Activated T-cell treated with anti-CD3 and anti-CD28 coated beads, Interleukin-2, amount 50 U/mL, for 72 hours (primary cell): ENCODE measurements at places on chromosomes 11 and 22. TPM values are rescaled to one million over a fixed set of nuclear protein-coding genes. Genes with fewer than 3 reads are reported as not detected.

DNA sequence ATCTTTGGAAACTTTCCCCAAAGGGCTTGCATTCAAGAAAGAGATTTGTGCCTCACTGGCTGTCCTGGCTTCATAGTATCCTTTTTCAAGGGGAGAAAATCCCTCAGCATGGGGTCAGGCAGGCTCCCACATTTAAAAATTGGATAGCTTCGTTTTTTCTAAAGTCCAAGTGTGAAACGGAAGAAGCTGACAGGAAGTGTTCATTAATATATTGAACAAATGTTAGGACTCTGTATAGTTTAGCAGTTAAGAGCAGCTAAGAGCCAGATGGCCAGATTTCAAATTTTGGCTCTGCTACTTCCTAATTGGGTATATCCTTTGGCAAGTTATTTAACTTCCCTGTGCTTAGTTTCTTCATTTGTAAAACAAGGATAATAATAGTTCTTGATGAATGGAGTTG lies 354.9 kb upstream of the FAT3 start:
- no peak overlapping the region for H3K4me3 ChIP-seq
- H3K4me1 ChIP-seq = no peaks in the 10 kb centered on the region
- H3K27ac ChIP-seq = no peak overlapping the region
- no peaks in the 10 kb centered on the region for H3K27me3 ChIP-seq
- no peak for DNase-seq

DNA sequence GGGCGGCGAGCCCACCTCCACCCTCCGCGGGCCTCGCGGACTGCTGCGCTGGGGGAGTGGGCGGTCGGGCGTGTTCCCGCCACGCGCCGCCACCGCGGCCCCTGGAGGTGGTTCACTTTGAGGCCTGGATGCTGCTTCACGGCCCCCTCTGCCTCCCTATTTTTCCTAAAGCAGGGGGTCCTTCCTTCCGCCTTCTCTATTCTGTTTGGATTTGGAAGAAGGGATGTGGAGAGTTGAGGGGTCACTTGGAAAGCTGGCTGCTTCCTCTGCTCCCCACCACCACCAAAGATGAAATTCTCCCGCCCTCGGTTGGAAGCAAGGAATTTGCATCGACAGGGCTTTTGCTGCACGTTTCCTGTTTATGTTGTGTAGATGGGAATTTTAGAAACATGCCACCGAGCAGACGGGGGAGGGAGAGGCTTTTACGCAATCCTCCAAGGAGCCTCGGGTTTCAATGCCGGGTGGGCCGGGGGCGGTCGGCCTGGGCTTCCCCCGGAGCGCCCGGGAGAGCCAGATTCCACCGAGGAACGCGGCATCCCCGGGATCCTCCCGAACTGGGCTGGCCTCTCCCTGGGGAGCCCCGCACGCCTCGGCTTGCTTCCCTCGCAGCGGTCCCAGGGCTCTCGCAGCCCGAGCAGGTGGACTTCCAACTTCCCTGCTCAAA lies 403 bp upstream of the SBF2 start:
- DNase-seq = no peak
- peaks cover 50% of the 10 kb centered on the region for H3K4me1 ChIP-seq
- no peaks in the 10 kb centered on the region for H3K36me3 ChIP-seq

The CYTH4 gene
- total RNA-seq = 71.9 TPM

DNA sequence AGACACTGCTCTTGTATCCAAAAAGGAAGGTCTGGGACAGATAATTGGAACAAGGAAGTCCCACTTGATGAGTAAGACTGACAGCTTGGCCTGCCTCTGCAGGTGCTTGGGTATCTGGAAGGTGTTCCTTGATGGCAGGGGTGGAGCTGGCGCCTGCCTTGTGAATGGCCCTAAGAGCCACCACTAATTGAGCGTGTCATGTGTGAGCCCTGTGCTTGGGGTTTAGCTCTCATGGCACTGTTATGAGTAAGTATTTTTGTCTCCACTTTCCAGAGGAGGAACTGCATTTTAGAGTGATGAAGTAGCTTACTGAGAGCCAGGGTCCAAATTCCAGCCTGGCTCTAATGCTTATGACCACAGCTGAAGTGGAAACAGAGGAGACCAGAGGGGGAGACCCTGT lies 71.2 kb upstream of the NECTIN1 start:
- no peak for DNase-seq
- H3K4me1 ChIP-seq = no peaks in the 10 kb centered on the region
- H3K27me3 ChIP-seq = peaks cover 18% of the 10 kb centered on the region
- H3K4me3 ChIP-seq = no peak overlapping the region

DNA sequence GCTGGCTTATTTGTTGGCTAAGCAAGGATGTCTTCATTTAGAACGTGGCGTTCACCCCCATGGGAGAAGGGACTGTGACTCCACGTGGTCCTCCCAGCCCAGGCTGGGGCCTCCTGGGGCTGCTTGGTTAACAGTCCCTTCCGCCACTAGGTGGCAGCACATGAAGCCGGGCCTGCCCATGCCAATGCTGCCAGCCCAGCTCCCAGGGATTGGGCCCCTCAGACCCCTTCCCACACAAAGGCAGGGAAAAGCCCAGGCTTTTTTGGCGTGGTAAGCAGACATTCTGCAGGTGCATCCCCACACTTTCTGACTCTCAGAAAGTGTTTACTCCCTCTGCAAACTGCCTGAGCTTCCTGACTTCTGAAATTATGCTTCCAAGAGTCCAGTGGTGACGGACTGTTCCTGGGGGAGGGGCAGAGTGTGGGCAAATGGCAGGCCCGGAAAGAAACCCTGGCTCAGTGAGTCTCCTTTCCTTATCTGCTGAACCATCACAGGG lies 3.1 kb downstream of the CBX6 start:
- no peak overlapping the region for H3K27ac ChIP-seq

The C11orf91 gene
- total RNA-seq = not detected

GRCh38 chr11:1377231-1377780 lies 12.4 kb upstream of the BRSK2 start:
- no peak for DNase-seq
- H3K27me3 ChIP-seq = peaks cover 13% of the 10 kb centered on the region
- H3K4me1 ChIP-seq = no peaks in the 10 kb centered on the region

The FOLR2 gene
- not detected for total RNA-seq

The PAX6 gene
- 0.76 TPM for total RNA-seq

GRCh38 chr11:116651737-116652237 lies 121.0 kb downstream of the BUD13 start:
- no peaks in the 10 kb centered on the region for H3K36me3 ChIP-seq
- DNase-seq = no peak
- H3K27ac ChIP-seq = no peak overlapping the region
- no peaks in the 10 kb centered on the region for H3K27me3 ChIP-seq

- no peak for DNase-seq
- no peak overlapping the region for H3K27ac ChIP-seq
- no peaks in the 10 kb centered on the region for H3K36me3 ChIP-seq
- no peaks in the 10 kb centered on the region for H3K4me1 ChIP-seq
These were observed 118.8 kb downstream of the SPATA19 start for GRCh38 chr11:133726542-133726941.

DNA sequence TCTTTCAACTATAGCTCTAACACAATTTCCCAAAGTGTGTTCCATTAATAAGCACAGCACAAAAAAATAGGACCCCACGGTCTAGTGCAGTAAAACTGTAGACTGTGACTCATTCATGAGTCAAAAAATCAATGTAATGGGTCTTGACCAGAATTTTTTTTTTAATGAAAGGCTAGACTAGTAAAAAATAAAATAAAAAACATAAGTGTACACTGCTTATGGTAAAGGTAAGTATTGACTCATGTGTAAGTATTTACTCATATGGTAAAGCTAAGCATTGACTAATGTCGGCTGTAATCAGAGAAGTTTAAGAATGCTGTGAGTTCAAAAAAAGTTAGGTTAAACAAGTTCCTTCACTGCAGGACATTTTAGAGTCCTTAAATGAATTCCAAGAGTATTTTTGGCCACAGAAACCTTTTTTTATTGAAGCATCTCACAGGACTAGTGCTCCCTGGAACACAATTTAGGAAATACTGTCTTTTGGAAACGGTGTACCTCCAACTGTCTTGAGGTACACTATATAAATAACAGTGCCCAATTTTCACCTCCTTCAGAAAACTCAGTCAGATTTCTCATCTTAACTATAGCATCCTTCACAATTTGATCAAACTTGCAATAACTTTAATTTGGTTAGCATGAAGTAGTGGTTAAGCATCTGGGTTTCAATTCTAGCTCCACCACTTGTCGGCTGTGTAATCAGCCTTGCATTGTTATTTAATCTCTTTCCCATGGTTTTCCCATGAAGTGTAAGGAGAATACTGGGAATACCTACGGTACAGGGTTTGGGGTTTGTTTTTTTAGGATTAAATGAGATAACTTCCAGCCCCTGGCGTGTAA lies 2.1 kb downstream of the CCDC73 start:
- peaks cover 7% of the 10 kb centered on the region for H3K4me1 ChIP-seq
- no peaks in the 10 kb centered on the region for H3K36me3 ChIP-seq
- DNase-seq = no peak
- H3K27me3 ChIP-seq = peaks cover 10% of the 10 kb centered on the region

GRCh38 chr11:6127881-6128280 lies 20.4 kb downstream of the OR56B4 start:
- DNase-seq = no peak
- peaks cover 5% of the 10 kb centered on the region for H3K27me3 ChIP-seq
- no peaks in the 10 kb centered on the region for H3K36me3 ChIP-seq
- H3K27ac ChIP-seq = no peak overlapping the region

DNA sequence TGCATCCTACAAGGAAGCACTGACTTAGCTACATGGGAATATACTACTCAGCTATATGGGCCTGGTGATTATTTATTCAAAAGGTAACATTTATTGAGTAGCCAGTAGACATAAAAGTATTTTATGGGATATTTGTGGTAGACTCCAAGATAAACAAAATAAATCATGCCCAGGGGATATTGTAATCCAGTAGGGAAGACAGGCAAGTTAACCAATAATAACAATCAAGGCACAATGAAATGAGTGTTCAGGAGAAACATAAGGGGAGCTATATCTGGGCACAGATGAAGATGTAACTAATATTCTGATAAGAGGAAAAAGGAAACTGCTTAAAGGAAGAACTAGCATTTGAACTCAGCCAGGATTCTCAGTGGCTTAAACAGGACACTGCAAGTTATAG lies 161.4 kb upstream of the MTNR1B start:
- H3K27me3 ChIP-seq = no peaks in the 10 kb centered on the region
- H3K4me3 ChIP-seq = no peak overlapping the region
- no peak overlapping the region for H3K27ac ChIP-seq

DNA sequence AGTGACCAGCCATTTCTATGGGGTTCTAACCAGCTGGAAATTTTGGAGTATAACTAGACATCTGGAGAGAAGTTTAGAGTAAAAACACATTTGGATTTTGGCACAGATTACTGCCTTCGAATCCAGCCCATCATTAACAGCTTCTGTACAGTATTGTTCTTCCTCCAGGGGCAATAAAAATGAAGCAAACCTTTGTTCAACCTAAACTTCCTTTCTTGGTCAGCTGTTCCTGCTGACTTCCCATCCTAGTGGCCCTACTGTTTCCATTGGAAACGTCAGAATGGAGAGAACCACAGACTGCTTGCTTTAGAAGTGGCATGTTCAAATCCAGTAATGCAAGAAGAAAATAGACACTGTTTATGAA lies 203.7 kb upstream of the MTMR2 start:
- peaks cover 7% of the 10 kb centered on the region for H3K36me3 ChIP-seq
- H3K4me3 ChIP-seq = no peak overlapping the region
- H3K4me1 ChIP-seq = peaks cover 96% of the 10 kb centered on the region

- H3K4me3 ChIP-seq = no peak overlapping the region
- no peaks in the 10 kb centered on the region for H3K36me3 ChIP-seq
- no peak overlapping the region for H3K27ac ChIP-seq
- no peak for DNase-seq
These were observed 2.0 kb downstream of the FIBIN start for GRCh38 chr11:26995701-26996460.

DNA sequence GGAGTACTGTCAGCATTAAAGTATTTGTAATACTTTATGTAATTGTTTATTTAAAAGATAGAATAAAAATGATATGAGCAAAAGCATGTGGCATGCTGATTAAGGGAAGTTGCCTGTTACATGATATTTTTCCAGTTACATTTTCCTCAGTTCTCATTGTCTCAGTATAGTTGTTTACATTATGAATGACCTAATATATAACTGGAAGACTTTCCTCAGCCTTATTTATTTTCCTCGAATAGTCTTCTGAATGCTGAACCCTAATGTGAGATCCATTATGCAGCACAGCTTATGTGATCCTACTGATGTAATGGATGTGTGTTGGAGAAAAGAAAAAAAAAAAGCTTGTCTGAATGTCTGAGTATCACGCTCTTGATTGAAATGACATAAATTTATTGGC lies 95.5 kb downstream of the LUZP2 start:
- no peaks in the 10 kb centered on the region for H3K4me1 ChIP-seq
- no peaks in the 10 kb centered on the region for H3K27me3 ChIP-seq
- H3K36me3 ChIP-seq = no peaks in the 10 kb centered on the region
- no peak overlapping the region for H3K27ac ChIP-seq
- no peak for DNase-seq

DNA sequence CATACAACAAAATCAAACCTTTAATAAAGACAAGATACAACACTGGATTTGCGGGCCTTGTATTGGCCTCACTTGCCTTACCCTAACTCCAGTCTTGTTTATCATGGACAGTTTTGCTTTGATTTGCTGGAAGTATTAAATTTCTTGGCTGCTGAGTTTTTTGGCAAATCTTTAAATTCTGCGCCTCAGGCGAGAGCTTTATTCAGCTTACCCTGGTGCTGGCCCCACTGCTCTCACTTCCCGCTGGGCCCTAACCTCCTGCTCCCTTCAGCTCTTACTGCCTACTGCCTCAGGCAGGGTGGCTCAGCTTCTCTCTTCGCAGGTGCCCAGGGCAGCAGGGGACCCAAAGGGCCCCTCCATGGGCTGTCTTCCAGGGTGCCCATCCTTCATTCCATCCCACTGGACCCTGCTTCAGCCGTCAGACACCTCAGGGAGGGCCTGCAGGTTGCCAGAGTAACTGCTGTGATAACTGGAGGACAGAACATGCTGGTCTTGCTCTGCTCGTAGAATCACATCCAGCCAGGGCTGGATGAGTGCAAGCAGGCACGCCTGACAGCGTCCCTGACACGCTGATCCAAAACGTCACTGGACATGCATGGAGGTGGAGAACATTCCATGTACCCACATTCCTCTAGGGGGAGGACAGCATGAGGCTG lies 45.7 kb upstream of the TUB start:
- no peaks in the 10 kb centered on the region for H3K36me3 ChIP-seq
- H3K27ac ChIP-seq = no peak overlapping the region
- no peak for DNase-seq

- H3K4me3 ChIP-seq = no peak overlapping the region
These were observed 21.2 kb downstream of the MCM5 start for GRCh38 chr22:35421121-35421520.

The KIRREL3 gene
- not detected for total RNA-seq

The CHRM1 gene
- not detected for total RNA-seq

- no peak for DNase-seq
- H3K4me3 ChIP-seq = no peak overlapping the region
- H3K27me3 ChIP-seq = no peaks in the 10 kb centered on the region
These were observed 40.4 kb upstream of the IGLL5 start for GRCh38 chr22:22847241-22847640.
